ENCODE measurements at places on chromosomes 1 and 21.

DNA sequence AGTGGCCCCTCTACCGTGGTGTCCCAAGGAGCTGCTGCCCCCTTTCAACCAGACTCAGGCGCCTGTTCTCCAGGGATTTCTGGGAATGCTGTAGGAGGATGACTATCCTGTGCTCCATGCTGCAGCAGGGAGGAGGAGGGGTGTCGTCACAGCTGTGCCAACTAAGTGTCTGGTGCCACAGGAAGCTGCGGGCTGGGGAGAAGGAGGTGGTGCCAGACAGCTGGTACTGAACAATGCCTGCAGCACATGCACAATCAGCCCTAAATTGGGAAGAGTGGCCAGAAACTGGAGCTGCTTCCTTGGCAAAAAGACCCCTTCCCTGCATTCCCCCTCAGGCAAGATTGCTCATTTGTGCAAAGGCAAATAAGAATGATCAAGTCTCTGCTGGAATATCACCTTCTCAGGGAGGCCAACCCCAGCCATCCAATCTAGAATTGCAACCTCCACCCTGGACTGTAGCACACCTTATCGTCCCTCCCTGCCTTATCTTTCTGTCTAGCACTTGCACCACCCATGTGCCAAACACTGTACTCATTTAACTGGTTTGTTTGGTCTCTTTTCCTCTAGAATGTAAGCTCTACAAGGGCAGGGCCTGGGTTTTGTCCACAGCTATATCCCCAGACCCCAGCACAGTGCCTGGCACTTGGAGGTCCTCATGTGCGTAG, 33.3 kb downstream of the LAMB3 start:
- no peak for DNase-seq

DNA sequence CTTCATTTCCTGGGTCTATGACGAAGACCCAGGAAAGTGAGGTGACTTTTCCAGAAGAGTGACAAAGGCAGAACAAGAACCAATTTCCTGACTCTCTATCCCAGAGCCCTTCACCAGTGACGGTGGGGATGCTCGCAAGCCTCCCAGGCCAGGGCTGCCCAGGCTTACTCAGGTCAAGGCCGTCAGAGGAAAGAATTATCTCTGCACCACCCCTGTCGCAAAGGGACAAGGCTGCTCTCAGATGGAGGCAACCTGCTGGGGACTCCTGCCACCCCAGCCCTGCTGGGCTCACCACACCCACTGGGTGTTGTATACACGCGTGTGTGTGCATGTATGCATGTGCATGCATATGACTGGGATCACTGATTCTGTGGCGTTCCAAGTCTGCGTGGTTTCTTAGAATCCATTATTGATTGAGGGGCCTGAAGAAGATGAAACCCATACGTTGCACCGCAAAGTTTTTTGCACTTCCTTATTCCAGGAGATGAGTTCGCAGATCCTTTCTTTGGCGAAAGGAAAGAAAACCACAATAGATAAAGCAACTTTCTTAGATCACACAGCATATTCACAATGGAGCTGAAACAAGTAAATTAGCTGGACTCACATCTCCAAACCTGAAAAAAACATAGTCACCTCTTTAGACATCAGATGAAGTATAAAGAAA, 255.8 kb downstream of the RHOU start:
- no peak for DNase-seq

GRCh38 chr1:98048244-98048643, 127.4 kb upstream of the DPYD start:
- DNase-seq: peak; percentile 84

- DNase-seq: no peak
Measured at GRCh38 chr1:99957818-99958217, 12.0 kb upstream of the SLC35A3 start.

DNA sequence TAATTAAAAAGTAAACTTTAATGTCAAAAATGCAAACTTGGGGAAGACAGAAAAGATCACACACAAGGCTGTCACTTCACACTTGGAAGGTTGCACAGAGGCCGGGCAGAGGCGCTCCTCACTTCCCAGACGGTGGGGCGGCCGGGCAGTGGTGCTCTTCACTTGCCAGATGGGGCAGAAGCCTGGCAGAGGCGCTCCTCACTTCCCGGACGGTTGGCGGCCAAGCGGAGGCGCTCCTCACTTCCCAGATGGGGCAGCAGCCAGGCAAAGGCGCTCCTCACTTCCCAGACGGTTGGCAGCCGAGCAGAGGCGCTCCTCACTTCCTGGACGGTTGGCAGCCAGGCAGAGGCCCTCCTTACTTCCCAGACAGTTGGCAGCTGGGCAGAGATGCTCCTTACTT, 25.8 kb upstream of the IL6R start:
- DNase-seq: no peak

GRCh38 chr21:38014298-38014697, 98.0 kb upstream of the KCNJ6 start:
- DNase-seq: no peak

GRCh38 chr1:5810553-5811270, 181.5 kb downstream of the NPHP4 start:
- no peak for DNase-seq

GRCh38 chr1:248416226-248416625, 13.4 kb downstream of the OR2T1 start:
- no peak for DNase-seq

- DNase-seq: no peak
Measured at GRCh38 chr21:42067531-42068255, 3.4 kb upstream of the UMODL1 start.

- no peak for DNase-seq
Measured at GRCh38 chr1:11143907-11144306, 44.2 kb upstream of the EXOSC10 start.

GRCh38 chr1:181112071-181112929, 23.8 kb downstream of the IER5 start:
- peak; percentile 93 for DNase-seq

DNA sequence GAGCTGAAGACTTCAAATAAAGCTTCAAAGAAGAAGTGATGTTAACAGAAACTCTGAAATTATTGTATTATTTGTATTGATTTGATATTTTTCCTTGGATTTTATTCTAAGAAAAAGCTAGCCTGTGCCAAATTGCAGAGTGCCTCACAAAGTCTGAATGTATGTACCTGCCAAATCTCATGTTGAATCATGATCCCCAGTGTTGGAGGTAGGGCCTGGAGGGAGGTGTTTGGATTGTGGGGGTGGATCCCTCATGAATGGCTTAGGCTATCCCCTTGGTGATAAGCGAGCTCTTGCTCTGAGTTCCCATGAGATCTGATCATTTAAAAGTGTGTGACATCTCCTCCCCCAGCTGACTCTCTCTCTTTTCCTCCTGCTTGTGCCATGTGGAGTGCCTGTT, 43.6 kb downstream of the ACKR1 start:
- DNase-seq: no peak

DNA sequence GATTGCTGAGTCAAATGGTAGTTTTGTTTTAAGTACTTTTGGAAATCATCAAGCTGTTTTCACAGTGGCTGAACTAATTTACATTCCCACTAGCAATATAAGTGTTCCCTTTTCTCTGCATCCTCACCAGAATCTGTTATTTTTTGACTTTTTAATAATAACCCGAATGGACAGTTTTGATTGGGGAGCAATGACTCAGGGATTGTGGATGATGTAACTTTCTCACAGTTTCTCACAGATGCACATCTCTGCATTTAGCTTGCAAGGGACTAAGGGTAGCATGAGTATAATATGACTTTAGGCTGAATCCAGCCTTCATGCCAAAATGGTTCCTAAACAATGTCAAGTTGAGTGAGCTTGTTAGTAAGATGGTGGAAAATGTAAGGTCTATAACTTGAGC, 90.2 kb downstream of the C4BPA start:
- DNase-seq: no peak

GRCh38 chr21:31041295-31042079, 3.2 kb upstream of the KRTAP19-8 start:
- no peak for DNase-seq

GRCh38 chr1:186424539-186424938, 36.4 kb downstream of the PDC start:
- no peak for DNase-seq

- DNase-seq: no peak
Measured at GRCh38 chr1:239815074-239815473, 276.6 kb upstream of the FMN2 start.

DNA sequence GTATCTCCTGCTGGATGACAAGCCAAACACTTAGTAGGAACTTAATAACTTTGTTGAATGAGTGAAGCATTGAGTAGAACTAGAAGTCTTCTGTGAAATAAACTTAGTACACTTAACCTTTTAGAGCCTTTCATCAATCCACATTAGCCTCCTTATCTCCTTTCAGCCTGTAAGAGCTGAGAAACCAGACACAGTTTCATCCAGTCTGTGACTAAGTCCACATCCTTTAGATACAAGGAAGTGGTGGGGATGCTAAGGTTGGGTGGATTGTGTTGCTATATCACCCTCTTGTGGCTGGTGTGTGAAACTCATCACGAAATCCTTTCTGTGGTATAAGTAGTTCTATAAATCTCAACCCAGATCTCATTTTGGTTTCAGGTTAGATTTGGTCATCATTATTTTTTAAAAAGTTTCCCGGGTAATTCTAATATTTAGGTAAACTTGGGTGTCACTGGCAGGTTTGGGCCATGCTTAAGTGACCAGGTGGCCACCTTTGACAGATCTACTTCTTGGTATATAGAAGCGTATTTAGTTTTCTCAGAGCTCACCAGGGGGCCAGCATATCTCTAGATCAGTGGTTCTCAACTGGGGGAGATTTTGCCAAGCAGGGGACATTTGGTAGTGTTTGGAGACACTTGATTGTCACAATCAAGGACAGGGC, 27.8 kb upstream of the CD84 start:
- peak; percentile 49 for DNase-seq

DNA sequence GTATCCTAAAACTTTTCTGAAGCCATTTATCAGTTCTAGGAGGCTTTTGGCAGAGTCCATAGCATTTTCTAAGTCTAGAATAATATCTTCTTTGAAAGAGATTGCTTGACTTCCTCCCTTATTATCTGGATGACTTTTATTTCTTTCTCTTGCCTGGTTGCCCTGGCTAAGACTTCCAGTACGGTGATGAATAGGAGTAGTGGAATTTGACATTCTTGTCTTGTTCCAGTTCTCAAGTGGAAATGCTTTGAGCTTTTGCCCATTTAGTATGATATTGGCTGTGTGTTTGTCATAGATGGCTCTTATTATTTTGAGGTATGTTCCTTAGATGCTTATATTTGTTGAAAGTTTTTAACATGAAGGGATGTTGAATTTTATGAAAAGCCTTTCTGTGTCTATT, 1647.9 kb downstream of the PLA2G4A start:
- DNase-seq: no peak

DNA sequence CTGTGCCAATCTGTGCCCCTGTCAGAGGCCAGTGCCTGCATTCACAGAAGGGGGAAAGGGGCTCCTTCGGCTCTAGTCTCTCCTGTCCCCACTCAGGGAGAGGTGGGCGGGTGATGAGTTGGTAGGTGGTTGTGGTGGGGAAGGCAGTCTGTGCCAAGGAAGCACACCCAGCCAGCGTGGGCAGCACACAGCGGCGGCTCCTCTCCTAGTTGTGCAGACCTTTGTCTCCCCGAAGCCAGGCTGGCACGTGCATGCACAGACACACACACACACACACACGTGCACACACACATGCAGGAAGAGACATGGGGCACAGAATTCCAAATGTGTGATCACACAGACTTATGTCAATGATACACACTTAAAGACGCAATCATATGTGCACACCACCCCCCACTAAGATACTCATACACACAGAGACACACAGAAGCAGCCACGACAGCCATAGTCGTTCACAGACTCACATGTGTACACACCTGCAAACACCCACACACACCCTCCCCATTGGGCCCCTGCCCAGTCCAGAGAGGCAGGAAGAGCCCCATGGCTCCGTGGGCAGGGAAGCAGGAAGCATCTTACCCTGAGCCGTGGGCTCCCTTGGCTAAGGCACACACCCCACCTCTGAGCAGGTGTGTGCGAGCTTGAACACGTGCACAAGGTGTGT, 16.4 kb downstream of the RIMS3 start:
- no peak for DNase-seq

- no peak for DNase-seq
Measured at GRCh38 chr1:46802901-46803574, 4.2 kb downstream of the CYP4B1 start.

DNA sequence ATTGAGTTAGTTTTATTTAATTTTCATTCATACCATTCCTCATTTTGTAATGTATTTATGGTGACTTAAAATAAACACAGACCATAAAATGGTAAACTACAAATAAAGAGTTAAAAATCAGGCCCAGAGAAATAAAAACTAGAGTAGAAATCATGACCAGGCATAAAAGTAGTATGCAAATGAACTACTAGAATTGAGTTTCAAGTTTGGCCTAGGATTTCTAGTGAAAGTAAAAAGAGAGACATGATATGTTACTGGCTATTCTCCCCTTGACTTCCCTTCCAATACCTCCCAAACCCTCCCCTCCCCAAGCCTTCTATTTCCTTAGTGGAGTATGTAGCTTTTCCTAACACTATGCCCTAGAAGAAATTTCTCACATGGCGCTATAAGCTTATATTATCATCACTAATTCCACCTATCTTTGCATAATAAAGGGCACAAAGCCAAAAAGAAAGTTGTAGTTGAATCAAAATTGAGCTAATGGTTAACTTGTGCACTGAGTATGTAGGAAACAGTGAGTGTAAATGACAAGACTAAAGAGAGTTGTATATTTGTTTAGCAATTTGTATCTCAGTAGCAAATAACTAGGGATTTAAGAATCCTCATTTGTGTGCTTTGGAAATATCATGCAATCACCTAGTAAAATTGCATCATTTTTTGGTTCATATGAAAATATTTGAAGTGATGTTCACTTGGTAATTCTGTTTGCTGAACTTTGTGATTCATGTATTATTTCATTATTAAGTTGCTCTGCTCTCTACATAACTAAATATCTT, 29.7 kb upstream of the CDC14A start:
- DNase-seq: no peak

GRCh38 chr1:66351913-66352312, 182.0 kb upstream of the SGIP1 start:
- no peak for DNase-seq

DNA sequence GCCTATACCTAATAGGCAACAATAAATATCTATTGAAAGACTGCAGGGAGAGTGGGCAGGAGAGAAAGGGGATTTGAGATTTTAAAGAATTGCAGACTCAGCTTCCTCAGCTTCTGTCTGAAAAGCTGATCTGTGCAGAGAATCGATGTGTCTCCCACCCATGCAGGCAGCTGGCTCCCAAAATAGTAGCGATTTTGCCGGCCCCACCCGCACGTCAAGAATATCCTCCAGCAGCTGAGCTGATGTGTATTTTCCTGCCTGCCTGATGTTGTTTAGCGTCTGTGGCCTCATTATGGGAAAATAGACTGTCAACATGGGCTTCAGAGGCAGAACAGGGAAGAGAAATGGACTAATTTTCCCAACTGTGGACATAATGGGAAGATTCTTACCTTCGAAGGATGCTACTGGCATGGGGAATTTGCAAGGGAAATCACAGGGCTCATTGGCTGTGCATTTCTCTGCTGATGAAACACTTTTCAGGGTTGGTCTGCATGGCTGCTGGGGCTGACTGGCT, 699.8 kb downstream of the PTPRU start:
- DNase-seq: no peak

DNA sequence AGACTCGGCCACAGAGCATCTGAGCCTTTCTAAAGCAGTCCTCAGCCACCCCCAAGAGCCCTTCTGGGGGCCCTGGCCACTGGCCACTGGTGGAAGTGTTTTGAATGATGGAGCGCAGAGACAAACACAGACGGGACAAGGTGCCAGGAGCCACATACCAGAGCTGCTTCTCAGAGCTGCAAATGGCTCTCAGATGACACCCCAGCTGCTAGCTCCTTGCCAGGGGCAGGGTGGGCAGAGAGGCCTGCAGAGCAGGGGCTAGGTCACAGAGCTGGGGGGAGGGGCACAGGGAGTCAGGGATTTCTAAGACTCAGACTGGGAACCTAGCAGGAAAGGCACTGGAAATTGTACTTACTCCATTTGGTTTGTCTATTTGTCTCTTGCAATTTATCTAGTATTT, 30.4 kb downstream of the KCNN3 start:
- no peak for DNase-seq
